Ureter (tissue), 1 donor: ENCODE measurements at places on chromosomes 1 and 21. TPM values are rescaled to one million over a fixed set of nuclear protein-coding genes. Genes with fewer than 3 reads are reported as not detected.

The KLHDC8A gene
- total RNA-seq, result not detected

The ADAMTS5 gene
- 10.3 TPM for total RNA-seq

The PWP2 gene
- total RNA-seq, result 8.3 TPM

The PLEKHG5 gene
- 17.7 TPM for total RNA-seq

The LRRC7 gene
- total RNA-seq, result 2.4 TPM

The LRRIQ3 gene
- 1.6 TPM for total RNA-seq

The S100A1 gene
- not detected for total RNA-seq

The MYCL gene
- 84.3 TPM for total RNA-seq

The ADGRL2 gene
- total RNA-seq, result 41.9 TPM

The NRDC gene
- 129 TPM for total RNA-seq

The PLA2G4A gene
- 45.3 TPM for total RNA-seq

The FCGR1A gene
- 2.9 TPM for total RNA-seq

The FHAD1 gene
- 12.3 TPM for total RNA-seq
